Thyroid gland (tissue), 4 donors: ENCODE measurements at places on chromosomes 4 and X.

GRCh38 chr4:53543561-53543960 lies 47.7 kb downstream of the LNX1 start:
- DNase-seq, result no peak

DNA sequence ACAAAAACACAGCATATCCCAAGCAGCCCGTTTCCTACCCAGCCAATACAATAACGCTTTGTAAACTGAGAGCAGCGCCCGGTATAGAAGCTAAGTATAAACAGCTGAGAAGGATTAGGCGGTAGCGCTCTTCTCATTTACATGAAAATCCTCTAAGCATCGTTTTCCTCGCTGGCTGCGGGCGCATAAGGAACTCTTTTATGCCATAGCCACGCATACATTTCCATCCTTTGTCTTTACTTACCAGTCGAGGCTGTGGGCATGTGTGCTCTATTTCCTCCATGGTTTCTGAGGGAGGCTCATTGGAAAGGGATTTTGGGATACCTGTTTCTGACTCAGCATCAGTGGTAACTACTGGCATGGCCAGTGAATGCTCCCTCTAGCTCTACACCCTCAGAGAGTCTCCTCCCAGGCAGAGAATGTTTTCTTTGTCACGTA lies 383 bp downstream of the PCYT1B start:
- no peak for DNase-seq

GRCh38 chr4:36067116-36067515 lies 177.2 kb downstream of the ARAP2 start:
- no peak for DNase-seq

- no peak for DNase-seq
Observed at GRCh38 chrX:141158084-141158483, 18.8 kb downstream of the LDOC1 start.

GRCh38 chr4:47221721-47222120 lies 190.4 kb downstream of the GABRB1 start:
- DNase-seq, result no peak

- no peak for DNase-seq
Observed at GRCh38 chrX:86133761-86134160, 14.5 kb upstream of the DACH2 start.

DNA sequence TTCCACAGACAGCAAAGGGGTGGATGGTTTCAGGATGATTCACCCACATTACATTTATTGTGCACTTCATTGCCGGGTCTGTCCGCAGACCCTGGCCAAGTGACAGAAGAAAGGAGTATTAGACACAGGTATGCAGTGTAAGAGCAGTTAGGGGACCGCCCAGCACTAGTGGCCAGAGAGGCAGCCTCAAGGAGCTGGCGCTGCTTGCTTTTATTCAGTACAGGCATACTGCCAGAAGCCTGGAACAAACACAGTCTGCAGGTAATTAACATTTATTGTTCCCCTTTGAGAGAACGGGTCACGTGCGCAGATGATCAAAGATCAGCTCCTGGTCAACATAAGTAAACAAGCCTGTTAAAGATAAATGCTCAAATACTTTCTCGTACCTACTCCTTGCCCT lies 1639.0 kb upstream of the IGFBP7 start:
- DNase-seq, result peak; percentile 21

DNA sequence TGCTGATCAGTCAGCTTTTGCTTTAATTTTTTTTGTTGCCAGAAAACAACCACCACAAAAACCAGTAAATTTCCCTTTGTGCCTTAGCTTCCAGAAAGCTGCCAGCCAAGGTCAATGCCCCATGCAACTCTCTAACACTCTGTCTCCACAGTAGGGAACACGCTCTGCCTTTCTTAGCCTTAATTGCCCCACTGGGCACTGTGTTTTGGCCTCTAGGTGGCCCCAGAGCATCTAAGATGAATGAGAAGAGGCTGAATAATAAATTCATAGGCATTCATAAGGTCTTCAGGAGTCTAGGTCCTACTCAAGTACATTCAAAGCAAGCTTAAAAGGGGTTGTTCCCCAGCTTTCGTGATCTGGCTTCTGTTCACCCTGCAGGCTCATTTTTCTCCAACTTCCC lies 57.7 kb upstream of the PASD1 start:
- no peak for DNase-seq

- DNase-seq, result no peak
Observed at GRCh38 chrX:25005382-25006185, 10.2 kb downstream of the ARX start.

DNA sequence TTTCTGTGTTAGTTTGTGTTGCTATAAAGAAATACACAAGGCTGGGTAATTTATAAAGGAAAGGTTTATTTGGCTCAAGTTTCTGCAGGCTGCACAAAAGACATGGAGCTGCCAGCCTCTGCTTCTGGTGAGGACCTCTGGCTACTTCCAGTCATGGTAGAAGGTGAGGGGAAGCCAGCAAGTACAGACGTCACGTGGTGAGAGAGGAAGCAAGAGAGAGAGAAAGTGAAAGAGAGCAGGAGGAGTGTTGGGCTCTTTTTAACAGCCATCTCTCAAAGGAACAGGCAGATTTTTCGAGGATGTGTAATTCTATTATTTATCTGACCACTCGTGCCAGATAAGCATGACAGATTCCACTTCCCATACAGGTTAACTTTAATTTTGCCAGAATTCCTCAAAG lies 1199.1 kb downstream of the ADGRL3 start:
- no peak for DNase-seq

- DNase-seq, result no peak
Observed at GRCh38 chr4:101280866-101281600, 66.3 kb downstream of the PPP3CA start.
